Amniotic stem cell (primary cell): ENCODE measurements at places on chromosomes 2 and 18.

DNA sequence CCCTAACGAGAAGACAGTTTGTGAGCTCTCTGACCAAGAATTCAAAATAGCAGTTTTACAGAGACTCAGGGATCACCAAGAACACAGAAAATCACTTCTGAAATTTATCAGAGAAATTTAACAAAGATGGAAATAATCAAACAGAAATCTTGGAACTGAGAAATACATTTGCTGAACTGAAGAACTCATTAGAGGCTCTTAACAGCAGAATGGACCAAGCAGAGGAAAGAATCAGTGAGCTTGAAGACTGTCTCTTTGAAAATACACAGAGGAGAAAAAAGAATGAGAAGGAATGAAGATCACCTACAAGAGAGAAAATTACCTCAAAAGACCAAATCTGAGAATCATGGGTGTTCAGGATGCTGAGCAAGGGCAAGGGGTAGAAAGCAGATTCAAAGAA is 29.7 kb downstream of the ASB1 start:
- DNase-seq, result no peak

- DNase-seq, result no peak
Measured at GRCh38 chr18:26708806-26709716, 156.4 kb downstream of the AQP4 start.

DNA sequence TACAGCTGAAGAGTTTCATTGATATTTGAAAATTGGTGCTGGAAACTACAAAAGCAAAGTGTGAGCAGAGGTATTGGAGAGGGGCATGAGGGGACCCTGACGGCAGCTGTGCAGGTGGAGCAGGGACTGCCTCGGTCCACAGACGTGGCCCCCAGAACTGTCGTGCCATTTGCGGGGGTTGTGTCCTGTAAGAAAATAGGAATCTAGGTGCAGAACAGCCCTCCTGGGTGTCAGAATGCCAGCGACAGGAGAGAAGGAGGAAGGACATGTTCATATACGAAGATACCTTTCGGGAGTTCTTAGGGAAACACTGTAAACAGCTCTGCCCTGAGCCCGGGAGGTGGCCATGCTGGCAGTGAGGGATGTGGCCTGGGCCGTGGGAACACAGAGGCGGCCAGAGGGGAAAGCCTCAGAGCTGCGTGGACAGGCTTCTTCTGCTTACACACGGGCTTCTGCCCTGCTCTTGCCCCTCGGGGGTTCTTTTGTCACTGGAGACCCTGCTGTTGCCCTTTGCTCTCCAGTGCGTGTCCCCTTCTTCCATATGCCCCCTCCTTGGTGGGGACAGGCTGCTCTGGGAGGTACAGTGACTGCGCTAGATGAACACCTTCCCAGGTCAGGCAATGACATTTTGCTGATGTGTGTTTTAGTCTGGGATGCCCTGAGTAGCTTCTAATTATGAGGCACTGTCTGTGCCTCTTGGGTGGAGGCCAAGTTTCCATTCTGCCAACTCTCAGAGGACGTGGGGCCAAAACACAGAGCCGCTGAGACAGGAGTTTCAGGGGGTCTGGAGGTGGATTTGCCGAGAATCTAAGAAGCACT is 81.9 kb upstream of the TXNDC2 start:
- no peak for DNase-seq

GRCh38 chr18:21769206-21769605 is 28.6 kb downstream of the MIB1 start:
- no peak for DNase-seq
